ENCODE measurements at places on chromosomes 4 and X. TPM values are rescaled to one million over a fixed set of nuclear protein-coding genes. Genes with fewer than 3 reads are reported as not detected.

DNA sequence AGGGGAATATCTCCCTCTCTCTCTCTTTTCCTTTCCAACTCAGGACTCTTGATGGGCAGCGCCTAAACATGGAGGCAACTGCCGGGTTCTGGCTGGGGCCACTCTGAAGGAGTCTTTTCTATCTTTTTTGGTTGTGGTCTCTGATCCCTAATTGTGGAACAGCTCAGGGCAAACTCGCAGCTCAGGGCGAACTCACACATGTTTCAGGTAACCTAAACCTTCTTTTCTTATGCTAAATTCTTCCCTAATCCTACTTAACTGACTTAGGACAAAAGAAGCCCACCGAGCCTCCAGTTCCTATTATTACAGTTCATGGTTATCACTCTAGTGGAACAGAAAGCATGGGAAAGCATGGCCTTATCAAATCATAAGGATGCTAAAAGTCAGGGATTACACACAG is 21.3 kb downstream of the ETDA start:
- peaks cover 1% of the 10 kb centered on the region for H3K36me3 ChIP-seq
- H3K27ac ChIP-seq, result no peak overlapping the region
- peaks cover 3% of the 10 kb centered on the region for H3K4me1 ChIP-seq
- no peaks in the 10 kb centered on the region for H3K27me3 ChIP-seq

GRCh38 chrX:110182362-110182761 is 135.5 kb downstream of the AMMECR1 start:
- no peaks in the 10 kb centered on the region for H3K27me3 ChIP-seq
- H3K4me3 ChIP-seq, result no peak overlapping the region

GRCh38 chr4:102477657-102478056 is 23.5 kb upstream of the NFKB1 start:
- peaks cover 4% of the 10 kb centered on the region for H3K27me3 ChIP-seq
- no peak overlapping the region for H3K4me3 ChIP-seq
- peaks cover 5% of the 10 kb centered on the region for H3K4me1 ChIP-seq
- H3K27ac ChIP-seq, result no peak overlapping the region
- peaks cover 31% of the 10 kb centered on the region for H3K36me3 ChIP-seq
- no peak for DNase-seq

- H3K36me3 ChIP-seq, result no peaks in the 10 kb centered on the region
- peak overlapping the region; percentile 63 for H3K27ac ChIP-seq
Measured at GRCh38 chr4:52861171-52861823, 820 bp upstream of the RASL11B start.

DNA sequence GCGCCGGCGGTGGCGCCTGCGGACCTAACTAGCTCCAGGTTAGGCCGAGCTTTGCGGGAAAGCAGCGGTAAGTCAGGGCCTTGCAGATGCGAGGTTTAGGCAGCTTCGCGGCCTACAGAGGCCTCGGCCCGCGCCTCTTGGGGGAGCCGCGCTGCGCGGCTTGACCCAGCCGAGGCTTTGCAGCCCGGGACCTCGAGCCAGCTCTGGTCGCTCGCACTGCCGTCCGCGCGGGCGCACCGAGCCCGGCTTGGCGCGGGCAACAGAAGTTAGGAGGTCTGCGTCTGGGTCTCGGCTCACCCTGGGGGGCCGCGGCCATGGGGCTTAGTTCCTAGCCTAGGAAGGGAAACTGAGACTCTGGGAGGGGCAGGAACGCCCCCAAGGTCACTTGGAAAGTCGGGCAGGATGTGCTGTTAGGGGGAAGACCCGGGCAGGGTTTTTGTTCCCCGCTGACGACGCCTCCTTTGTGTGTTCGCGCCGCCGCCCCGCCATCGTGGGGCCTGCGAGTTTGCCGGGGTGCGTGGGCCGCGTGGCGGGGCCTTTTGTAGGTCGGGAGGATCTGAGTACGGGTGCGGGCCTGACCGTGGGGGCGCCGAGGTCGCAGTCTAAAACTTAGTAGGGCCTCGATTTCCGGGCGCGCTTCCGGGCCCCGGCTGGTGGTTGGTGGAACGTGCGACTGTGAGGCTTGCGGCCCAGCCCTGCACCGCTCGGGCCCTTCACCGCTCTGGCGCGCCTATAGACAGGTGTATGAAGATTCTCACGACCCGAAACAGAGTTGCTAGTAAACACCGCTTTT is 482 bp downstream of the RNF4 start:
- peak overlapping the region; percentile 99 for H3K27ac ChIP-seq
- peaks cover 52% of the 10 kb centered on the region for H3K4me1 ChIP-seq
- H3K27me3 ChIP-seq, result no peaks in the 10 kb centered on the region

DNA sequence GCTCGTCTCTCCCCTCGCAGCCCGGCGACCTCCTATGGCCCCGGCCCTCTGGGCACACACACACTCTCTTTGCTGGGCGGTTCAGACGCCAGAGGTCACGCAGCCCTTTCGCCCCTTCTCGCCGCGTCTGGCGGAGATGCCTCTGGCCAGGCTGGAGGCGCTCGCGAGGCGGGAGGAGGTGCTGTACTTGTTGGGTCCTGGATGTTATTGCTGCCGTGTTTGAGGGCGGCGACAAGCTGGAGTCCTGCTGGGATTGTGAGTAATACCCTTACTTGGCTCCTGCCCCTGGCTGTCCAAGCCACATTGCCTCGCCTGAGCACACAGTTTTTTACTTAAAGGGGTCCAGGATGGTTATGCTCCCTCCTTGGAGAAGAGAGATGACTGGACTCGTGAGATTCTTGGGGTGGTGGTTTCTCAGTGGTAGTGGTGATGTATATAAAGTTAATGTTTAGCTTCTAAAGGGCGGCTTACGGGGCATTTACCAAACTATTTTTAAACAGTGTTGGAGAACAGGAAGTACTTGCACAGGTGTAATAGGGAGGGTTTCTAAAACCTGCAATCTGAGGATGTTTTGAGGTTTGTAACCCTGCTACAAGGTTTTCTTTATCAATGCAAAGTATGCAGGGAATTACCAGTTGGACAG is 572 bp downstream of the USP53 start:
- peak; percentile 59 for DNase-seq
- peak overlapping the region; percentile 91 for H3K4me3 ChIP-seq
- H3K36me3 ChIP-seq, result peaks cover 7% of the 10 kb centered on the region

GRCh38 chrX:153650959-153651358 is 4.0 kb downstream of the DUSP9 start:
- H3K4me1 ChIP-seq, result no peaks in the 10 kb centered on the region
- peaks cover 13% of the 10 kb centered on the region for H3K27me3 ChIP-seq
- no peak overlapping the region for H3K27ac ChIP-seq
- no peak overlapping the region for H3K4me3 ChIP-seq
- DNase-seq, result no peak

GRCh38 chr4:75495476-75495875 is 18.7 kb downstream of the RCHY1 start:
- no peaks in the 10 kb centered on the region for H3K27me3 ChIP-seq
- peaks cover 19% of the 10 kb centered on the region for H3K4me1 ChIP-seq
- no peak for DNase-seq
- no peak overlapping the region for H3K27ac ChIP-seq

DNA sequence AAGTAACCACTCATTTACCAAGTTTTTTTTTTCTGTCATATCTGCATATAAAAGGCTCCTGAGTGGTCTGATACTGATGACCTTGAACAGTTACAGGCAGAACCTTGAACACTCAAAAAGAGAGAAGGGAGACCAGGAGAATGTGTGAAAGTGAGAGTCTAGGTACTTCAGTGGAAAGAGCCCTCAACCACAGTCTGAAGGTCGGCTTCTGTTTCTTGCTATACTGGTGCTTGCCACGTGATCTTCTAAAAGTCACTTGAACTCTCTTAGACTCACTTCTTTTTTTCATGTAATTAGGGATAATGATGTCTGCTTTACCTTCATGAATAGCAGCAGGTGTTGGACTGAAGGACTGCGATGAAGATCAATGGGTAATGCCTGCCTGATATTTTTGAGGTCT is 22.8 kb downstream of the GABRB1 start:
- no peaks in the 10 kb centered on the region for H3K4me1 ChIP-seq
- H3K27ac ChIP-seq, result no peak overlapping the region
- H3K4me3 ChIP-seq, result no peak overlapping the region
- H3K27me3 ChIP-seq, result peaks cover 10% of the 10 kb centered on the region

GRCh38 chr4:129823105-129823504 is 727.2 kb downstream of the C4orf33 start:
- H3K27me3 ChIP-seq, result no peaks in the 10 kb centered on the region
- no peak overlapping the region for H3K27ac ChIP-seq
- no peak for DNase-seq
- H3K4me1 ChIP-seq, result no peaks in the 10 kb centered on the region
- no peak overlapping the region for H3K4me3 ChIP-seq
- H3K36me3 ChIP-seq, result no peaks in the 10 kb centered on the region

GRCh38 chrX:80334583-80334982 is 85.7 kb upstream of the TENT5D start:
- H3K27me3 ChIP-seq, result no peaks in the 10 kb centered on the region
- no peak overlapping the region for H3K27ac ChIP-seq
- H3K4me3 ChIP-seq, result no peak overlapping the region
- no peaks in the 10 kb centered on the region for H3K36me3 ChIP-seq

- no peak overlapping the region for H3K4me3 ChIP-seq
- no peak for DNase-seq
- H3K36me3 ChIP-seq, result no peaks in the 10 kb centered on the region
- H3K4me1 ChIP-seq, result no peaks in the 10 kb centered on the region
Measured at GRCh38 chrX:31440546-31440945, 368.7 kb upstream of the FTHL17 start.

DNA sequence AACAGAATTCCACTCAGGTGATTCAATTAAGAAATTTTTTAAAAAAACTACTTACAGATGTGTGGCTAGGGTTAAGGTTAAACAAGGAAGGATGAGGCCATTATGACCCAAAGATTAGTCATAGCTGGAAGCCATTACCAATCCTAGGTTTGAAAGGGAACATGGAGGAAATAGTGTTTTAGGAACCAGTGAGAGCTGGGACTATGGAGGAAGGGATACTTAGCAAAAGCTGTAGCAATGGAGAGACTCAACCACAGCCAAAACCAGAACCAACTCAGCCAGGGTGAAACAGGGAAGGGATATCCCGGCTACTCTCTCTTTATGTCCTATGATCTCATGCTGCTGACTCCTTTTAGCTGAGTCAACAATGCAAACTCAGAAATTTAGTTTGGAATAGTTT is 148.6 kb upstream of the CNKSR2 start:
- no peaks in the 10 kb centered on the region for H3K4me1 ChIP-seq
- no peak overlapping the region for H3K4me3 ChIP-seq
- H3K36me3 ChIP-seq, result no peaks in the 10 kb centered on the region

DNA sequence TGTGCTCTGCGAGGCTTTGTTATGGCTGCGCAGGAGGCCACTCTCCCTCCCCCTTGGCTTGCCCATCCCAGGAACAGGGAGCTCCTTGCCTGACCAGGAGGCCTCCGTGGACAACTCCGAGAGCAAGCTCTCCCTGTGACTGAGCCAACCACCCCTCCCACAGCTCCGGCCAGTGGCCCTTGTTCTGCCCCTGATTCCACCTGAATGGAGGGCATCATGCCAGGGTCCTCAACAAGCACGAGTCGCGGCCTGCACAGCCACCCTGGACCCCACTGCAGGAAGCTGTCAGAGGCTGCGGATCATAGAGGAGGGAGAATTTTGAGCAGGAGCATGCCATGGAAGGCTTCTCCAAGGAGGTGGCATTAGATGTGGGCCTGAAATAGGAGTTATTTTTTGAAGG is 44.8 kb upstream of the GRPEL1 start:
- no peaks in the 10 kb centered on the region for H3K27me3 ChIP-seq
- no peak overlapping the region for H3K4me3 ChIP-seq
- H3K4me1 ChIP-seq, result no peaks in the 10 kb centered on the region
- DNase-seq, result no peak

GRCh38 chr4:150896497-150896896 is 118.6 kb downstream of the LRBA start:
- no peak for DNase-seq
- no peak overlapping the region for H3K27ac ChIP-seq

DNA sequence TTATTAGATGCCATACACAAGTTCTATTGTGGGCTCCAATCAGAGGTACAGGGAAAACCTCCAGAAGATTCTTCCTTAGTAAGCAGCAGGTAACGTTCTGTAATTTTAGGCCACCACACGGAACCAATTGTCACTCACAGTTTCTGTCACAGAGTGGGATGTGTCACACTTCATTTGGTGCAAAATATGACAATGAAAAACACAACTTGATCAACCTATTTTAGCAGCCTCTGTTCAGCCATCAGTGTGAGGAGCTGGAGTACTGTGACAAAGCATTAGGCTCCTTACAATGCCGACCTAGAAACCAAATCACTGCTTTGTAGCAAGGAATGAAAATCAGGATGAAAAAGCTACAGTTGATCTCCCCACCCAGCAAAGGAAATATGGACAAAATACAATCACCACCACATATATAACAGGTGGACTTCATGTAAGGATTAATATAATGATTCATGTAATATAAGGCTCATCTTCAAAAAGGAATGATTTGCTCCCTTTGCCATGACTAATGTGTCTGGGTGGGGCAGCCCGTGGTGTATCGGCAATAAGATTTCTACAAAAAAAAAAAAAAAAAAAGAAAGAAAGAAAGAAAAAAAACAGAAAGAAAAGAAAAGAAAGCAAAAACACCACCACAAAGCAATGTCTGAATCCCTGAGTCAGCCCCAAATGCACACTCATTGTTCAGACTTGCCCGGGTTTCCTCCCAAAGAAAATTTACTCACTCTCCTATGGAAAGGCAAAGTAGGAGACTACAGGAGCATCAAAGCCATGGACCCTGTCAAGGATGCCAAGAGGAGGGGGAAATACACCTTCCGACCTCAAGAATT is 36.0 kb downstream of the SLC9A7 start:
- no peak for DNase-seq
- peaks cover 4% of the 10 kb centered on the region for H3K4me1 ChIP-seq

The SSX4 gene
- total RNA-seq, result not detected

The CCNB3 gene
- 0.82 TPM for total RNA-seq

The EVC2 gene
- 0.56 TPM for total RNA-seq

The HHIP gene
- not detected for total RNA-seq

The CMC4 gene
- total RNA-seq, result 5.6 TPM

The OPN1LW gene
- total RNA-seq, result not detected

The PCDH11X gene
- not detected for total RNA-seq

The SLC38A5 gene
- total RNA-seq, result 78.9 TPM

The F8A3 gene
- 37.9 TPM for total RNA-seq

The ITIH6 gene
- total RNA-seq, result not detected

The ASB5 gene
- total RNA-seq, result not detected

The CT45A10 gene
- not detected for total RNA-seq

The FMR1NB gene
- total RNA-seq, result not detected

The HERC3 gene
- total RNA-seq, result 33.3 TPM

Data from activated CD4-positive, alpha-beta T cell treated with anti-CD3 and anti-CD28 coated beads, Interleukin-2, amount 10 ng/mL, durations not matched to agents 7 days and 5 days (primary cell).